ENCODE measurements at places on chromosomes 1 and 21.

- H3K4me1 ChIP-seq = no peaks in the 10 kb centered on the region
- H3K4me3 ChIP-seq = no peak overlapping the region
- no peak for ATAC-seq
- no peak overlapping the region for H3K27ac ChIP-seq
- H3K27me3 ChIP-seq = no peaks in the 10 kb centered on the region
Measured at GRCh38 chr1:219621047-219621786, 8.3 kb upstream of the ZC3H11B start.

- no peak for ATAC-seq
- no peak overlapping the region for H3K27ac ChIP-seq
- no peaks in the 10 kb centered on the region for H3K36me3 ChIP-seq
- H3K27me3 ChIP-seq = peaks cover 34% of the 10 kb centered on the region
- H3K4me1 ChIP-seq = peaks cover 6% of the 10 kb centered on the region
- H3K4me3 ChIP-seq = no peak overlapping the region
Measured at GRCh38 chr1:183278739-183279591, 92.9 kb downstream of the LAMC2 start.

GRCh38 chr1:46690931-46691421 is 19.3 kb downstream of the TEX38 start:
- H3K4me3 ChIP-seq = no peak overlapping the region
- no peaks in the 10 kb centered on the region for H3K27me3 ChIP-seq
- ATAC-seq = no peak
- no peaks in the 10 kb centered on the region for H3K4me1 ChIP-seq
- H3K36me3 ChIP-seq = peaks cover 66% of the 10 kb centered on the region
- no peak overlapping the region for H3K27ac ChIP-seq

GRCh38 chr1:152108882-152109222 is 6.4 kb downstream of the TCHH start:
- no peaks in the 10 kb centered on the region for H3K36me3 ChIP-seq
- no peak overlapping the region for H3K4me3 ChIP-seq
- ATAC-seq = no peak
- peaks cover 2% of the 10 kb centered on the region for H3K27me3 ChIP-seq
- no peak overlapping the region for H3K27ac ChIP-seq
- H3K4me1 ChIP-seq = no peaks in the 10 kb centered on the region

DNA sequence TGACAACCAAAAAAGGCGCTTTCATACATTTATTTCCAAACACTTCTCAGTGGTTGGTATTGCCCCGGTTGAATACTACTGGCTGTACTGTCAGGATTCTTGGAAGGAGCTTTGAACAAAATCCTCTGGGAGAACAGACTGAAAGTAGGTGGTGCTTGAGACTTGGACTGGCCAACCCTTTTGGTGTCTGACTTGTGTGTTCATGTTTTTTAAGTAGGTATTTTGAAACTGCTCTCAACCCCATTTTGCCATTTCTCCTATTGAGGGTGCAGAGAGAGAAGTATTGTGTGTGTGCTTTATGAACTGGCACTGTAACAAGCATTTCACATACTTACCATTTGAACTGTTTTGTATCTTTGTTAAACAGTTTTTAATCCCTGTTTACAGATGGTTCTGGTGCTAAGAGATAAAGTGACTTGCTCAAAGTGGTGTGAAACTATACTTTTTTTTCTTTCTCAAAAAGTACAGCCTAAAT is 21.2 kb downstream of the ARID1A start:
- H3K36me3 ChIP-seq = peaks cover 26% of the 10 kb centered on the region
- peaks cover 84% of the 10 kb centered on the region for H3K4me1 ChIP-seq
- no peaks in the 10 kb centered on the region for H3K27me3 ChIP-seq
- no peak for ATAC-seq

DNA sequence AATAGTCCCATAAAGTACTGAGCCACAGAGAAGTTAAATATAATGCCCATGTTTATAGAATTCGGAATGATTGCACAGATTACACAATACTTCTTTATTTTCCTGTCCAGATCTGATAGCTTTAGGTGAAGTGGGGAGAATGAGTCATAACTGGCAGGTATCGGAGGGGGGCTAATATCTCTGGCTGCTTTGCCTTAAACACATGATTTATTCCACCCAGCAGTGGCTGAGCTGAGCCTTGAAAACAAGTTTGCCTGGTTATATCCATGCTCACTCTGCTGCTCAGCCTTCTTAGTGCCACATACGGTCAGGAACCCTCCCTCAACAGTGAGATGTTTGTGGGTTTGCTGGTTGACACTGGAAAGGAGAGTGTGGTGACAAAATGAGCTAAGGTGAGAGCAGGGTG is 119.7 kb upstream of the ZNF648 start:
- no peaks in the 10 kb centered on the region for H3K4me1 ChIP-seq
- no peak overlapping the region for H3K27ac ChIP-seq
- no peaks in the 10 kb centered on the region for H3K36me3 ChIP-seq
- H3K4me3 ChIP-seq = no peak overlapping the region
- ATAC-seq = no peak
- peaks cover 16% of the 10 kb centered on the region for H3K27me3 ChIP-seq

DNA sequence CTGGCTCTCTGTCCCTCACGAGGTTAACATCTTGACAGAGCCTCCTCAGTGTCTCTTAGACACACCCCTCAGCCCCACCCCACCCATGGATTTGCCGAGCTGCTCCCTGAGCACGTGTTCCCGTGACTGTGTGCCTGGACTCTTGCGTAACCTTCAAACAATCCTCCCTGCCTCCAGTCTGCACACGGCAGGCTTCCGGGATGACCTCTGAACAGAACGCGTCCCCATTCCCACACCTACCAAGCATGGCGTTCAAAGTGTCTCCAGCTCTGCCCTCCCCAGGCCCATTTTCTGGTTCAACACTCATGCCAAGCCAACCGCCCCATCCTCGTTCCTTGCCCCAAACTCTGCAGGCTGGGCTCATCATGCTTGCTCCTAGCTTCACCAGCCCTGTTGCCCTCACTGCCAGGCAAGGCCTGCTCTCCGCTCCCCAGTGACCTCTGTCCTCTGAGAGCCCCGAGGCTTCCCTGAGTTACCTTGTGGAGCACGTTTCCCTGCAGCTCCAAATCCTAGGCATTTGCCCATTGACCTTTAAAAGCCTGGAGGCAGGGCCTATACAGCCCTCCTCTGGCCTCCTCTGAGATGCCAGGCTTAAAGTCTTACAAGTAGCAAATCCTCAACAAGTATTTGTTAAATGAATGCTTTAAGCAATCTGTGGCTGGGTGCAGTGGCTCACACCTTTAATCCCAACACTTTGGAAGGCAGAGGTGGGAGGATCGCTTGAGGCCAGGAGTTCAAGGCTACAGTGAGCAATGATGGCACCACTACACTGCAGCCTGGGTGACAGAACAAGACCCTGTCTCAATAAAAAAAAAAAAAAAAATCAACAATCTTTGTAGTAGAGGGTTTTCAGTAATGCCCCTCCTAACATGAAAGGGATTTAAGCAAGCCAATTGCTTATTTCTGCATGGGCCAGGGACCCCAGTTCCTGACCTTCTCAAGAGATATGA is 5.0 kb downstream of the AGT start:
- H3K4me1 ChIP-seq = no peaks in the 10 kb centered on the region
- no peak for ATAC-seq

DNA sequence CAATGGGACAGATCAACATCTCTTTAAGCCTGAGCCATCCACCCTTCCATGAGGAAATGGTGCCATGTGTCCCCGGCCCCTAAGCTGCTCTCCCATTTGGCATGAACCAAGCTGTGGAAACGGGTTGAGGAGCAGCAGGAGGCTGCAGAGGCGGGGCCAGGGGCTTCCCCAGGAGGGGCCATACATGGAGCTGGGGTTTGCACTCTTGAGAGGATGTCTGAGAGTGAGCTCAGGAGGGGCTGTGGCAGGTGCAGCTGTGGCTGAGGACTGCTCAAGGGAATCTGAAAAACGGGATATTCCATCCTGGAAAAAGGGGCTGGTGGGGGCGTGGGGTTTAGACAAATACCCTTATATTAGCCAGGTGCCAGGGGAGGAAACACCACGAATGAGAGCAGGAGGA is 7.1 kb upstream of the CLEC20A start:
- ATAC-seq = no peak
- no peak overlapping the region for H3K4me3 ChIP-seq
- no peak overlapping the region for H3K27ac ChIP-seq

GRCh38 chr1:231124746-231125145 is 37.1 kb upstream of the TRIM67 start:
- ATAC-seq = peak; percentile 24
- no peaks in the 10 kb centered on the region for H3K4me1 ChIP-seq
- H3K27me3 ChIP-seq = peaks cover 7% of the 10 kb centered on the region
- H3K4me3 ChIP-seq = no peak overlapping the region
- H3K36me3 ChIP-seq = no peaks in the 10 kb centered on the region

GRCh38 chr1:119898981-119899720 is 2.8 kb upstream of the ADAM30 start:
- ATAC-seq = no peak
- no peaks in the 10 kb centered on the region for H3K4me1 ChIP-seq
- H3K4me3 ChIP-seq = no peak overlapping the region
- H3K27me3 ChIP-seq = peaks cover 17% of the 10 kb centered on the region
- H3K36me3 ChIP-seq = no peaks in the 10 kb centered on the region

Data from stimulated activated memory B cell treated with anti-CD40 and anti-IgM and Interleukin-4, amounts not matched to agents 10 μg/mL and 1 μg/mL and 100 μg/mL, for 72 hours (primary cell).